ENCODE measurements at places on chromosomes 1 and 21.

DNA sequence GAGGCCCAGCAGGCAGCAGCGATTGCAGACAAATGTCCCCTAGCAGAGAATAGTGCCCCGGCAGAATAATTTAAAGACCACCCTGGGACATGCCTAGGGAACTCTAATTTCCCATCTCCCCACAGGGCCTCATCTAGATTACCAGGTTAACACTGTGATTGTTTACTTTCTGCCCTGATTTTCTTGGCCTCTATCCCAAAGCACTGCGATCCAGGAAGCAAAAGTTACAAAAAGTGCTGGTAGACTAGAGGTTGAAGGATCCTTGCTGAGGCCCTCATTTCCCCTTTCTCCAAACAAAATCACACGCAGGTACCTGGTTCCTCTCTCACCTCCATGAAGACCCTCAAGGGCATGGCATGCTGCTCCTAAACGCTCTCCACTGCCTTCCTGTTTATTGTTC lies 229.7 kb downstream of the C1orf94 start:
- DNase-seq: no peak

DNA sequence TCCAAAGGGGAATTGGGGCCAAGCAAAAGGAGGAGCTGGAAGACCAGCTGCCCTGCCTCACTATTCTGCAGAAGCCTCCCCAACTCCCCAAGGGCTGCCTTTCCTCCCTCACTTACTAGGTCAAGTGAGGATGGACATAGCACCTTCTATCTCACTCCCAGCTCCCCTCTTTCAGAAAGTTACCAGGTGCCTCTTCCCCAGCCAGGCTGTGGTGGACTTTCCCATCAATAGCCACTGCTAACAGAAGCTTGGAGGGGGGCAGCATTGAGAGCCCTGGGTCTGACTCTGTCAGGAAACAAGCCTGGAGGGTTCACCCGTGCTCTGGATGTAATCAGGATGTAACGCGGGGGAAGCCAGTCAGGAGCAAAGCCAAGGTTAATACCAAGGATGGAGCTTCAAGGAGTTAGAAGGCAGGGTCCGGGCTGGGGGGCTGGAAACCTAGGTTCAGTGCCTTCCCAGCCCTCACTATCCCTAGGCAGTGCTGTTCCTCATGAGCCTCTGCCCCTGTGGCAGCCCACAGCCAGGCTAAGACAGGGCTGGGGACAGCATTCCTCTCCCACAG lies 127.8 kb upstream of the NGF start:
- DNase-seq: no peak

DNA sequence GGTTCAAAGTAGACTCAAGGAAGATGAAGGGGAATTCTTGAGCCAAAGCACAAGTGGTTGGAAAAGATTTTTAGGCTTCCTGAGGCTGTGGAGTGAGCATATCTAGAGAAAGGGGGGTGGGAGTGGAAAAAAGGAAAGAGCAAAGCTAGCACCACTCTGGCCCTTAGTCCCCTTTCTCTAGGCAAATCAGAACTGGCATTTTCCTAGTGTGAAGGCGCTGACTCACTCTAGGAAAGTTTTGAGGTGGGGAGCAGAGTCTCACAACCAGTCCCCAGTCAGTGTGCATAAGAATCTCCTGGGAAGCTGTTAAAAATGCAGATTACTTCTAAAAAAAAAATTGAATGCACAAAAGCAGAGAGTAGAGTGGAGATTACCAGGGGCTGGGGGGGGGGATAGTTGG lies 3.4 kb upstream of the GPR89B start:
- DNase-seq: no peak

DNA sequence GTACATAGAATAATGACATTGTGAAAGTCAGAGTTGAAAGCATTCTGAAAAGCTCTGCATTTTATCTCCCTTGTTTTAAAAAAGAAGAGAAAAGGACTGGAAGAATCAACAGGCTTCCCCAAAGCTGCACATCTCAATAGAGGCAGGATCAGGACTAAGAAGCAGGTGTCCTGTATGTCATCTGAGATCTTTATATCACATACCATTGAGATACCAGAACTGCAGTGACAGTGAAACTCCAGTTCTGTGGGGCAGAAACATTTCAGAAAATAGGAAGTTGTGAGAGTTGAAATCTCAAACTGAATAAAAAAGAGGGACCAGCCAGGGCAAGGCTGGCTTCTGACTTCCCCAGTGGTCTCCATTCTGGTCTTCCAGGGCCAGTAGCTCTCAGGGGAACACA lies 33.0 kb upstream of the SH2D1B start:
- no peak for DNase-seq

DNA sequence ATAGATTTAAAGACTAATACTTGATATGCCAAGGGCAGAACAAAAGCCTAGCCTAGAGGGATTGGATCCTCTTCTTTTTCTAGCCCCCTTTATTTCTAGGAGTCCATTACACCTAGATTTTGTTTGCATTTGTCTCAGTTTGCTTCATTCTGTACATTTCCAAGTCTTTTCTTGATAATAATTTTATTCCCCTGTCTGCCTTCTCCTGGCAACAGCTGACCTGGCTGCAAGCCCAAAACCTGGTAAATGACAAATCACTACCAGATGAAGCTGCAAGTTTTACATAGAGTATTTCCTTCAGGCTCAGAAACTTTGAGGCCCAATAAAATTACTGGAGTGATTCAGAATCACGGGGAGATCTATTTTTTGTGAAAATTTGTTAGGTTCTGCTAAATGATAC lies 36.5 kb upstream of the LHX8 start:
- no peak for DNase-seq

GRCh38 chr1:106038260-106038659 lies 1018.2 kb upstream of the PRMT6 start:
- DNase-seq: no peak

DNA sequence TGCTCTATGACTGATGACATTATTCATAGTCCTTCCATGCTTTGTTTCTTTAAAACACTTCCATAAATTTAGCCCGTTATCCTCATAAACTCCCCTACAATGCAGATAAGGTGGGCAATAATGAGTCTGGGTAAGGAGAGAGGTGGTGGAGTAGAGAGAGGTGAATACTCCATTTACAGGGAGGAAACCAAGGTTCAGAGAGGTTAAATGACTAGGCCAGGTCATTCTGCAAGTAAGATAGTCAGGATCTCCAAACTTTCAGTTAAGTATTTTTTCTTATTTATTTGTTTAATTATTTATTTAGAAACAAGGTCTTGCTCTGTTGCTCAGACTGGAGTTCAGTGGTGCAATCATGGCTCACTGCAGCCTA lies 26.1 kb downstream of the PAFAH2 start:
- no peak for DNase-seq

DNA sequence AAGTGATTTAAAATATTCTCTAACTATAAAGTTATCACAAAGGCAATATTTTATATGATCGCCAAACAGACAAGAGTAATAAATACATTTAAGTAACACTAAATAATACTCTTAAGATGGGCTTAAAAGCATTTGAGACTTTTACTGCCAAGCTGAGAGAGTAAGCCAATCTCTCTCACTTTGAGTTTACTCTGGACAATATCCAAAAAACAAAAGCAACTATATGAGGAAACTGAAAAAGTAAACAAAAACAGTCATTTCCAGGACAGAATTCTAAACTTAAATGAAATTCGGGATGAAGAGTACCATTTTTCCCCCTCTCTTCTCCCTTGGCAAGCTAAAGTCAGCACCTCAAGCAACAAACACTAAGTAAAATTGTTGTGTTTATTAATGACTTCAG lies 173.2 kb downstream of the COP1 start:
- DNase-seq: no peak

DNA sequence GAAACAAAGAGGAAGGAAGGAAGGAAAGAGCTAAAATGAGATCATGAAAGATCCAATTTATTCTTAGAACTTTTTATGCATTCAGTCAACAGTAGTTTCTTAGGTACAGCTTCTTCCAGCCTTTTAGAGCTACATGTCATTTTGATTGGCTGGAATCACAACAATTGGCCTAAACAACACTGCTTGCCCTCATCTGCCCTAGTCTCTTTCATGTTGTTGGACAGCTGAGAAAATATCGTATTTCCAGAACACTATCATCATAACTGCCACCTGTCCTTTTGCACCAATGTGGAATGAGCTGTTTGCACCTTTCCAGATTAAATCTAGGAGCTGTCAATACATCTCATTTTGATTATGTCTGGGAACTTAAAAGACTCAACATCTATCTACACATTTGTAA lies 161.7 kb downstream of the TGFBR3 start:
- DNase-seq: no peak
